Activated T-helper 9 cell treated with anti-CD3 and anti-CD28 coated beads, Interleukin-2, amount 50 U/mL, for 16 hours (primary cell): ENCODE measurements at places on chromosomes 16 and 17.

DNA sequence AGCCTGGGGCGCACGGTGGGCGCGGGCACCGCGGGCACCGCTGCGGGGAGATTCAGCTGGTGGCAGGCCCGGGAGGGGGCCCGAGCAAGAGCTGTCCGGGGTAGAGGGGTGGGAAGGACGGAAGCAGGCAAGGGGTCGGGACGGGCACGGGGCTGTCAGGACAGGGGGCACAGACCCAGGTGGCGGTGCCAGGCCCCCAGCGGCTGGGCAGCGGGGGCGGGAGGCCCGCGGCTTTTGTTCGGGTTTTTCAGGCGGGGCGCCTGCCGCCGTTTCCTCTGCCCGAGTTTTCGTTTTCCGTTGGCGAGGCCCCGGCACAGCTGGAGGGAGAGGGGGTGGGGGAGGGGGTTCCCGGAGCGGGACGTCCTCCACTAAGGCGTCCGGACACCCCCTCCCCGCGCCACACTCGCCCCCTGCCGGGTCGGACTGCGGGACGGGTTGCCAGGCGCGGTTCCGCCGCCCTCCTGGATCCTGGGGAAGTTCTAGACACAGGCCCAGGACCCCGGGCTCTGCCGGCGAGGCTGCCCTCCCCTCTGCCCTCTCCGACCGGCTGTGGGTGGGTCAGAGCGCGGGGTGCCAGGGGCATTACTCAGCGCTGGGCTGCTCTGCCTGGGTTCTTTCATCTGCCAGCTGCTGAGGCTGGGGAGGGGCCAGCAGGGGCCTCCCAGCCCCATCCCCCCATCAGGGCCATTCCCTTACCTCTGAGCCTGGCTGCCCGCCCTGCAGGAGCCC is 543 bp downstream of the ARHGAP23 start:
- no peak for DNase-seq

GRCh38 chr17:18257982-18258355 is 569 bp downstream of the FLII start:
- DNase-seq: peak; percentile 32

GRCh38 chr17:49996495-49997300 is 1.7 kb upstream of the DLX3 start:
- peak; percentile 59 for DNase-seq

DNA sequence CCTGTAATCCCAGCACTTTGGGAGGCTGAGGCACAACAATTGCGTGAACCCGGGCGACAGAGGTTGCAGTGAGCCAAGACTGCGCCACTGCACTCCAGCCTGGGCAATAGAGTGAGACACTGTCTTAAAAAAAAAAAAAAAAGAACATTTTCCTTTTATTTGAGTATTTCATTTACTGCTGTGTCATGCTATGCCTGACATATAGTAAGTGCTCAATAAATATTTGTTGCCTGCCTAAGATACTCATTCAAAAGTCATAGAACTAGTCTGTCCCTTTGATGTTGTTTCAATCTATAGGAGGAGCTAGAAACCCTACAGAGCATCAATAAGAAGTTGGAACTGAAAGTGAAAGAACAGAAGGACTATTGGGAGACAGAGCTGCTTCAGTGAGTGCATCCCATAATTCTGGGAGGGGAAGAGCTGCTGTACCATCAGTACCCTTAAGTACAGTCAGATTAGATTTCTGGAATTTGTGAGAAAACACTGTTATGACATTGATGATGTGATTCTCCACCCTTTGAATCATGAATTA is 20.0 kb downstream of the CALCOCO2 start:
- no peak for DNase-seq

- no peak for DNase-seq
These were observed 2.7 kb downstream of the C16orf89 start for GRCh38 chr16:5062790-5063765.

- DNase-seq: no peak
These were observed 78.2 kb upstream of the NOL11 start for GRCh38 chr17:67639555-67639954.

GRCh38 chr17:39264119-39264518 is 38.4 kb upstream of the STAC2 start:
- DNase-seq: no peak

- DNase-seq: no peak
These were observed 605 bp upstream of the ABAT start for GRCh38 chr16:8673611-8674412.

DNA sequence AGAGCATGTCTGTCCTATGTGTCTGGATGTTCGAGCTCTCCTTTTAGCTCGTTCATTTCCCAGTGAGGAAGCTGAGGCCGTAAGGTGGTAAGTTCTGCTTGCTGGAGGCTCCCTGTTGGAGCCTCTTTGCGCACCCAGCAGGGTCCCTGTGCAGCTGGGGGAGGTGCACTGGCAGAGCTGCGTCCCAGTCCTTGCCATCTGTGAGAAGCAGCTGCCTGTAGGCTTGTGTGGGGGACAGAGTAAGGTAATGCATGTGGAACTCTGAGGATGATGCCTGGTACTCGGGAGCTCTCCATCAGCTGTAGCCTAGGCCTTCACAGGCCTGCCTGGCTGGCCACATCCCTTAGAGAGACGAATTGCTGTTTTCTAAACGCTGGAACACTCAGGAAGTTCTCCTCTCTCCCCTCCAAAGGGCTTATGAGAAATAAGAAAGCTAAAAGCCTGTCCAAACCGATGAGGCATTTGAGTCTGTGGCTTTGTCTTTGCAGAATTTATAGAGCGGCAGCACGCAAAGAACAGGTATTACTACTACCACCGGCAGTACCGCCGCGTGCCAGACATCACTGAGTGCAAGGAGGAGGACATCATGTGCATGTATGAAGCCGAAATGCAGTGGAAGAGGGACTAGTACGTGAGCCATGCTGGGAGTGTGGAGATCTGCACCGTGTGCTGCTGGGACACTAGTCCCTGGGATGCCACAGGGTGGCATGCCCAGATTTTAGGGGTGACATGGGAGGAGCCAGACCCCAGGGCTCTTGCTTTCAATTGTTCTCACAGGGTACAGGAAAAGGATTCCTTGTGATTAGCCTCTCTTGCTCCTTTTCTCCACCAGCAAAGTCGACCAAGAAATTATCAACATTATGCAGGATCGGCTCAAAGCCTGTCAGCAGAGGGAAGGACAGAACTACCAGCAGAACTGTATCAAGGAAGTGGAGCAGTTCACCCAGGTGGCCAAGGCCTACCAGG is 1.6 kb downstream of the NDUFB10 start:
- DNase-seq: no peak

DNA sequence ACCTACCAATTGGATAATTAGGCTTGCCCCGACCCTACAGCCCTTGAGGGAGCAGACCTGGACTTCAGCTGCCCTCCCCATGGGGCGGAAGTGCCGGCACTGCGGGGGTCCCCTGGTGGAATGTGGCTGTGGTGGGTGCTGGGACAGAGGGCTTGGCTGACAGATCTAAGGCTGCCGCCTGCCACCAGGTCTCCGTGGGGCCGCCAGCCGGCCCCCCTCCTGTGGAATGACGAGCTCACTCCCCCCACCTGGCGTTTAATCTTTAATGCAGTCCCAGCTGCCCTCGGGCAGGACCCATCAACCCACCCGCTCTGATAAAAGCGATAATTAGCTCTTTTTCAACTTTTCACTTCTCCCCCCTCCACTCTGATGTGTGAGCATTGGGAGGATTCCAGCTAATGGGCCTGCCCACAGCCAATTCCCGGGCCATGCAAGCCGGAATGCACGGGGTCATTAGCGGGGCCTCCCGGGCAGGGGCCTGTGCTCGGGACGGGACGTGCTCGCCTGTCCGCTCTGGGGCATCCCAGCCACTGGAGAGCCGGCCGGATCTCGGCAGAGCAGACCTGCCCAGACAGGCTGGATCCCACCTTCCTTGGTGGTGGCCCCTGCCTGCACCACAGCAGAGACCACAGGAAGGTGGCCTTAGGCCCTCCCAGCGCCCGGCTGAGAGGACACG is 28.3 kb upstream of the GOSR2 start:
- no peak for DNase-seq

- DNase-seq: no peak
These were observed 8.2 kb downstream of the ITGAM start for GRCh38 chr16:31268033-31268365.

DNA sequence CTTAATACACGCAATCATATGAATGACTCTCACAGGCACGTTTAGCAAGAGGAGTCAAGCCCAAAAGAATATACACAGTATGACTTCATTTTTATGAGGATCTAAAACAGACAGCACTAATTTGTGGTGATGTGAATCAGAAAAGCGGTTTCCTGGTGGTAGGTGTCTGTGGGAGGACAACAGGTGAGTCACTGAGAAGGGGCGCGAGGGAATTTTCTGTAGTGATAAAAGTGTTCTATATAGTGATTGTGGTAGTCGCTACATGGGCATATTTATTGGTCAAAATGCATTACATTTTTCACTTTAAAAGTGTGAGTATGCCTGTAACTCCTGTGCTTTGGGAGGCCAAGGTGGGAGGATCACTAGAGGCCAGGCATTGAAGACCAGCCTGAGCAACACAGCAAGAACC is 7.6 kb upstream of the TNRC6A start:
- DNase-seq: peak; percentile 41

DNA sequence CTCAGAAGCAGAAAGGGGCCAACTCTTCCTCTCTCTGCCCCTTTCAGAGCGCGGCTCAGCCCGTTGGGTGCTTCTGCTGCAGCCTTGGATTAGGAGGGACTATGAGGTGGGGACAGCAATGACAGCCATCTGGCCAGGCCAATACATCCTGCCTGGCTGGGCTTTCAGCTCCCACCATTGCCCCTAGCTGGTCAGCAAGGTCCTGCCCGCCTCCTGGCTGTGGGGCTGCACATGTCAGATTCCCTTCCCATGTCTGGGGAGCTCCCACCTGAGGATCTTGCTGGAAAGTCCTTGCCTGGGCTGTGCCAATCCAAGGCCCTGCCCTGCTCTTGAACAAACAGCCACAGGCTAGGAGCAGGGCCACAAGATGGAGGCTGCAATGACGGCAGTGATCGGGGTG is 8.3 kb downstream of the TRIM65 start:
- no peak for DNase-seq

DNA sequence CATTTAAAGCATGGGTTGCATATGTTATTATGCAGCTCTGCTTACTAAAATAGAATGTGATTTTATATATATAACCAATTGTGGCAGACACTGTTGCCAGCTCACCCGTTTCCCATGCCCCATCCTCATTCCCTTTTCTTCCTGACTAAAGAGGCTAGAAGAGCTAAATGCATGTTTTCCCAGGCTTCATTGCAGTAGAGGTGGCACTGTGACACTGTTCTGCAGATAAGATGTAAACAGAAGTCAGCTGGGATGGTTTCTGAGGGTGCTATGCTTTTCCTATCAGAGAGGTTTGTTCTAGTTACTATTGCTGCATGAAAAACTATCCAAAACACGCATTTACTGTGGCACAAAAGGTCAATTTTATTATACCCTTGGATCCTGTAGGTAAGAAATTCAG is 5.7 kb upstream of the TOB1 start:
- no peak for DNase-seq
